CMK (cell line): ENCODE measurements at places on chromosomes 12 and 14.

- DNase-seq: no peak
These were observed 38.2 kb upstream of the CRADD start for GRCh38 chr12:93638954-93639353.

DNA sequence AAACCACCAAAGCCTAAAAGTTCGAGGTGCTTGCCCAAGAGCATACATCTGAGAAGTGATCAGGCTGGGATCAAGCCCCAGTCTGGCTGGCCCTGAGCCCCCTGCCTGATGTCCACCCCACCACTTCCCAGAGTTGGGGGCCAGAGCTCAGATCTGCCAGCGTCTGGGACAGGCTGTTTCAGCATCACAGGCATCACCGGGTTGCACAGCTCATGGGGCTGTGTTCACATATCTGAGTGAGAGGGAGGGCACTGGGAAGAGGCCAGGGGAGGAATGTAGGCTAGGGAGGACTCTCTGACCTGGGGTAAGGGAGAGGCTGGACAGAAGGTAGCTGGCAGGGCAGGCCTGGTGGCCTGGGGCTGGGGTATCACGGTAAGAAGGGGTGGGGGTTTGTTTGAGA, 6.0 kb downstream of the TGM1 start:
- no peak for DNase-seq

GRCh38 chr12:57612711-57613426, 1.6 kb downstream of the ARHGEF25 start:
- DNase-seq: no peak

DNA sequence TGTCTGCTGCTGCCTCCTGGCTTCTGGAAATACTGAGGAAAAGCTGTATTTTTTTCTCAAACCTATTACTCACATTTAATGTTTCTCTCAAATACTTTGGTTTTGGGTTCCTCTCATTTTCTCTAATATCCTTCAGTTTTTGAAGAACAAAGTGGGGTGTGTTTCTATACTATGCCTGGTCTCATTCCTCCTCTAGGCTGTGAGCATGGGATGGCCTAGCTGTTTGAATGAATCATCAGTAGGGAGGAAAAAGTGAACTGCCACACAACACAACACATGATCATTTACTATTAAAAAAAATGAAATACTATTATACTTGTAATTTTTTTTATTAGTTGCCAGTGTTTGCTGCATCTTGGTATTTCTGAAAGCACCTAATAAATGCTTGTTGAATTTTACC, 11.3 kb upstream of the SMCO3 start:
- DNase-seq: no peak

- no peak for DNase-seq
These were observed 62.0 kb downstream of the SLC25A47 start for GRCh38 chr14:100384819-100385813.

- DNase-seq: no peak
These were observed 744 bp downstream of the ATP5MC2 start for GRCh38 chr12:53674977-53675700.

DNA sequence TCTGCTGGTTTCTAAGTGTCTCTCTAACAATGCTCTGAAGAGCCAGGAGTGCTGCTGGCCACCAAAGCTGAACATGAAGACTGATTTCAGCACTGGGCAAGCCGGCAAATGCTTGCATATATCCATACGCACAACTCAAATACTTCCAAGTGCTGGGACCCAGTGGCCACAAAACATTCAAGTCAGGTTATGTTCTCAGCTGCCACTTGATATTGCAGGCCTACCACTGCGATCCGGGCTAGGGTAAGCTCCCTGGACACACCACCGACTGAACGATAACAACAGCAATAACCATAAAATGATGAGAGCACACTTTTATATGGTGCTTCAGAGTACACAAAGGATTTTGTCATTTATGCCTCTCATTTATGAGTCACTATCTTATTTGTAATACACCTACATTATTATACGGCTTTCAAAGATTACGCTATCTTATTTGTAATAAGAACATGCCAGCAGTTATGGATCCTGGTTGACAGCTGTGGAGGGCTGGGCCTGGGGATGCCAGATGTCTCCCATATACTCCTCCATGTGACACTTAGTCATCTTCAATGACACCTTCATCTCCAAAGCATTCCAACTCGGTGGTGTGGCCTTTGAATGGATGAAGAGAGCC, 35.5 kb downstream of the CRACR2A start:
- no peak for DNase-seq

- no peak for DNase-seq
These were observed 44.7 kb upstream of the BCL7A start for GRCh38 chr12:121976950-121977349.

- no peak for DNase-seq
These were observed 4.3 kb downstream of the OLR1 start for GRCh38 chr12:10167599-10167998.

- no peak for DNase-seq
These were observed 121.1 kb upstream of the ATF1 start for GRCh38 chr12:50642761-50643160.

DNA sequence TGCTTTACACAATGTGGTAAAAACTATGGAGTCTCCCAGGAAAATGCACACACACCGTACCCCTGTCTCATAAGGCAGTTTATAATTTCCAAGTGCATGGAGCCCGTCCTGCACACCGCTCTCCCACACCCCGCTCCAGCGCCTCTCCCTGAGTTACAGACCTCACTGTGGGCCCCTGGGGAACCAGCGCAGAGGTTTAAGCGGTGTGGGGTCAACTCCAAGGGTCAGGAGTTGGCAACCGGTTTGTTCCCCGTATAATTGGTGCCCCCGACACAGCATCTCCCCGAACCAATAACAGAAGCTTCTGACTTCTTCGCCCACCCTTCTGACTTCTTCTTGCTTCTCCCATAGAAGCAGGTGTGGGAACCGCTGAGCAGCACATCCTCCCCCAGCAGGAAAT, 58.4 kb upstream of the DDX11 start:
- DNase-seq: no peak

DNA sequence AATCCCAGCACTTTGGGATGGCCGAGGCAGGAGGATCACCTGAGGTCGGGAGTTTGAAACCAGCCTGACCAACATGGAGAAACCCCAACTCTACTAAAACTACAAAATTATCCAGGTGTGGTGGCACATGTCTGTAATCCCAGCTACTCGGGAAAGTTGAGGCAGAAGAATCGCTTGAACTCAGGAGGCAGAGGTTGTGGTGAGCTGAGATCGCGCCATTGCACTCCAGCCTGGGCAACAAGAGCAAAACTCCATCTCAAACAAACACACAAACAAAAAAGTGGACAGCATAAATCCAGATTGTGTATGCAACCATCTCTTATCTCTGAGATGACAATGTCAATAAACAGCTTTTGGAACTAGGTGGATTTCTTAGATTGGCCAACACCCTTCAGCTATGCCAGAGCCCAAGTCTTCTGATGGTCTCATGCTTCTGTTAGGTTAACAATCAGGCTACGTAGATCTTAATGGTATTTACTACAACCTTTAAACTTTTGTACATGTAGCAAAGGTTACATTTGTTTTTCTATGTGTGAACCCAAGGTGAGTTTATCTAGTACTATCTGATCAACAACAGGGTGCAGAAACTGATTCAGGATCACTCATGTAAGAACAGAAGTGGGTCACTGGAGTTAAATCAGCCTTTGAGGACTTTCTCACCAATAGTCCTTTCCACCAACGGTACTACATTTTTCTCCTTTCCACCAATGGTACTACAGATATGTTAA, 73.7 kb downstream of the DUSP16 start:
- DNase-seq: no peak

DNA sequence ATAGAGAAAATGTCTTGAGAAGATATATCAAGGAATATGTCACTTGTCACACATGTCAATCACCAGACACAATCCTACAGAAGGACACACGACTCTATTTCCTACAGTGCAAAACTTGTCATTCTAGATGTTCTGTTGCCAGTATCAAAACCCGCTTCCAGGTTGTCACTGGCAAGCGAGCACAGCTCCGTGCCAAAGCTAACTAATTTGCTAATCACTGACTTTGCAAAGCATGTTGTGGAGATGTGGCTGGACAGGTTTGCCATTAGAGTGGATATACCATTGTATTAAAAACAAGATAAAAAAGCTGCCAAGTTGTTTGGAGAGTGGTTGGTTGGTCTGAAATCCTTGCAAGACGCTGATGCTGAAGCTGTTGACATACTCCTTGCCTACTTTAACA, 7.9 kb upstream of the SGPP1 start:
- no peak for DNase-seq

DNA sequence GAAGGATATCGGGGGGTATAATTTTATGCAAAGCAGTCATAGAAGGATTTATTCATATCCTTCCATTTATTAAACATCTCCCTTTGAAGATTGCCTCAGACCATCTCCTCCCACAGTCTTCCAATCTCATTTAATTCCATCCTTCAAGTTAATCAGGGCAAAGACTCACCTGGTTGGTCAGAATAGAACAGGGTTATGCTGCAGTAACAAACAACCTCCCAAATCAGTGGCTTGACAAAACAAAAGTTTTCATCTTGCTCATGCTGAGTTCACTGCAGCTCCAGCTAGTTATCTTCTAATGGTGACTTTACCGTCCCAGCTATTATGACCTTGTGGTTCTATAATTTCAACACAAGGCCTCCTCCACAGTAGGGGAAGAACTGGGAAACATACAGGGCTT, 48.8 kb upstream of the MTERF2 start:
- no peak for DNase-seq

DNA sequence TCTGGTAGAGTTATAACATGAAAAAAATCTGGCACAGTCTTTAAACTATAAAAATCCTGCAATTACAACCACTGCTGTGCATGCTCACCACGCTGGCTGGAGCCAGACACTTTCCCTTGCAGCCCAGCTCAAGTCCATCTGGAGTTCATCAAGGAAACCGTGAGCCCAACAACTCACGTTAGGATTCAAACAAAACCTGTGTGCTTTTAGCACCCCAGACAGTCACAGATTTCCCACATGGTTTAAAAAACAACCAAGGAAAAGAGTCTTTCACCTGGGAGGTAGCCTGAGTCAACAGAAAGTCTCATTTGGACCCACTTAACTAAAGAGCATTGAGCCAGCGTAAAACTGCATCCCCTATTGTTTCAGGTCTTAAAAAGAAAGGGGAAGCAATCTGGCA, 4.7 kb downstream of the LRIG3 start:
- DNase-seq: no peak

DNA sequence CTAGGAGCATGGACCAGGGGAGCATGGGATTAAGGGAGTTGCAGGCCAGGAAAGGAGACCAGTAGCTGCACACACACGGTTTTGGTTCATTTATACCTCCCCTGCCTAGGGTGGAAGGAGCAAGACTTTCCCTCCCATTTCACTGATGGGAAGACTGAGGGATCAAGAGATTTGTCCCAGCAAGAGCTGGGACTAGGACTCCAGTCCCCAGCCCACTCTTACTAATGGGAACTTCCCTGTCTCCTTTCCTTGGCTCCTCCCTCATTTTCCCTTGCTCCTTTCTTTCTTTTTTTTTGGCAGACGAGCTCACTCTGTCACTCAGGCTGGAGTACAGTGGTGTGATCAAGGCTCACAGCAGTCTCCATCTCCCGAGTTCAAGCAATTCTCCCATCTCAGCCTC, 13.0 kb downstream of the SCNN1A start:
- DNase-seq: no peak

GRCh38 chr14:70113211-70113610, 75.5 kb downstream of the SLC8A3 start:
- DNase-seq: no peak

- no peak for DNase-seq
These were observed 42.5 kb downstream of the KCTD10 start for GRCh38 chr12:109434582-109434981.

DNA sequence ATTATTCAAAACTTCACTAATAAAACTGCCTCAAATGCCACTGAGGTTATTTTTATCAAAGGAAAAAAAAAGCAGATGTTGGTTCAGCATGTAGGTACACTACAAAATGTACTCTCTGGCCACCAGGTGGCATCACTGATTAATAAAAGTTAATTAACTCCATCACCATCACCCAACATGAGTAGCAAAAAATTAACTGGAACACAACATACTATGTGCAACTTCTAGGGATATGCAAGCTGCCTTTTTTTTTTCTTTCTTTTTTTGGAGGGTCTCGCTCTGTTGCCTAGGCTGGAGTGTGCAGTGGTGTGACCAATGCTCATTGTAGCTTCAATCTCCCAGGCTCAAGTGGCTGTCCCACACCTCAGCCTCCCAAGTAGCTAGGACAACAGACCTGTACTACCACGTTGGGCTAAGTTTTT, 43.8 kb upstream of the NR2C1 start:
- no peak for DNase-seq

DNA sequence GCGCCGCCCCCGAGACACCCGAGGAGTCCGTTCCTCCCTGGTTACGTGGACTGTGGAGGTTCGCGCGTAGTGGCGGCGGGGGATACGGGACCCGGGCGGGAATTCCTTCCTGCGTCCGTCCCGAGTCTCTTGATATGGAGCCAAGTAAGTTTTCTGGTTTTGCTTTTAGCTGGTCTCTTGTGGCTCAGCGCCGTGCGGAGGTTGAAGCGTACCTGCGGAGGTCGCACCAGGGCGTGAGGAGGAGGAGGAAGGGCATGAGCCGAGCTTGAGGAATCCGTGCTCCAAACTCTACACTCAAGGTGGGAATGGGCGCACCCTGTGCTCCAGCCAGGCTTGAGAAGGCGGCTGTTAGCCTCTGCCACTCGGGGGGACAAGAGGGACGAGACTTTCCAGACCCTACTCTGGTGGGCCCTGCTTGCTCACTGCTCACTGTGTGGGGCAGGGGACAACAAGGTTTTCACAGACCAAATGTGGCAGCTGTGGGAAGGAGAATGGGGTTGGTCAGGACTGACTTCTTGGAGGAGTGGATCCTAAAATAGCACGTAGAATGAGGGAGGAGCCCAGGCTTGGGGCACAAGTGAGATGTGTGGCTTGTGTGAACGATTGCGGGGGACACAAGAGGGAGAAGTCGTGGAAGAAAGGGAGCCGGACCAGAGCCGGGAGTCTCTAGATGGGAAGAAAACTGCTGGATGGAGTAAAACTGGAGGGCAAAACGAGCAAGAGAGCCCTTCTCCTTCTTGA, 577 bp downstream of the ATG101 start:
- no peak for DNase-seq

- no peak for DNase-seq
These were observed 225.6 kb upstream of the CRY1 start for GRCh38 chr12:107318806-107319532.

GRCh38 chr12:89906824-89907223, 198.2 kb upstream of the ATP2B1 start:
- DNase-seq: no peak

GRCh38 chr14:68704736-68705720, 87.8 kb downstream of the ZFP36L1 start:
- DNase-seq: no peak

DNA sequence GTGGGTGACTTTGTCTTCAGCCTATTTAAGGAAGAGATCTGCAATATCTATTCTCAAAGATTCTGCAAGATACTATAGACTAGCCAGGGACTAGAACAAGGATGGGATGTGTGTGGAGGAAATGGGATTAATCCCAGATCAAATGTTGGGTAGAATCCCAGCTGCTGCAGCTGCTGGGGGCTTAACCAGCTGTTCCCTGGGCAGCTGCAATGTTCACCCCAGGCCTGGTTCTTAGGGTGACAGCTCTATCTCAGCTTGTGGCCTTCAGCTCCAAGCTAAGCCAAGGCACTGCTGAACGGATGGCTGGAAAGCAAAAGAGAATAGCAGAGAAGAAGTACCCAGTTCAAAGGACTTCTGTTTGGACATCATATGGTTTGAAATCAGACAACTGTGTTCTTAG, 10.0 kb upstream of the RHEBL1 start:
- no peak for DNase-seq

GRCh38 chr12:21296751-21297406, 37.8 kb downstream of the SLCO1A2 start:
- DNase-seq: no peak

GRCh38 chr12:2283480-2283879, 230.7 kb downstream of the CACNA1C start:
- no peak for DNase-seq

GRCh38 chr12:22083167-22083566, 37.1 kb downstream of the CMAS start:
- DNase-seq: no peak
